Stimulated activated CD8-positive, alpha-beta memory T cell treated with anti-CD3 and anti-CD28 coated beads, Interleukin-7, amount 100 ng/mL, for 24 hours (primary cell): ENCODE measurements at places on chromosomes 7 and 10.

GRCh38 chr10:124350806-124351205, 67.9 kb downstream of the OAT start:
- no peak for DNase-seq

DNA sequence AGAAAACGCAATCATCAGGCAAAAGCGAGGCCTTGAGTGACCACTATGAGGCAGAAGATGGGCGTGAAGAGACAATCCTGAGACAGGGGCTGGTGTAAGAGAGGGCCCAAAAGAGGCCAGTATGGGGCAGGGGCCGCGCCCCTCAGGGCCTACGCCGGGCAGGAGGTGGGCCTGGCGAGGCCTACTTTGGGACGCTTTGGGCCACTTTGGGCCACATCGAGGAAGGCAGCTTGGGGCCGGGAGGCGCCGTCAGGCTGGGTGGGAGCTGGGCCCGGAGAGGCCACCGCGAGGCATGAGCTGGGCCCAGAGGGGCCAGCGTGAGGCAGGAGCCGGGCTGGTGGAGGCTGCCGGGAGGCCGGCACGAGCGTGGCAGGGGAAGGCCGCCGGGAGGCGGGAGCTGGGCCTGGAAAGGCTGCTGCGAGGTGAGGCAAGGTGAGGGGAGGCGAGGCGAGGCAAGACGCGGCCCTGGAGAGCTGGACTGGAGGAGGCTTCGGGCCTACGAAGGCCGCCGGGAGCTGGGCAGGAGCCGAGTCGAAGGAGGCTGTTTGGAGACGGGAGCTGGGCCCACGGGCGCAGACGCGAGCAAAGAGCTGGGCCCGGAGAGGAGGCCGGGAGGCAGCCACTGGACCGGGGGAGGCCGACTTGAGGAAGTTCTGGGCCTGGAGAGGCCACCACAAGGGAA, 171.3 kb downstream of the TPST1 start:
- DNase-seq: no peak

DNA sequence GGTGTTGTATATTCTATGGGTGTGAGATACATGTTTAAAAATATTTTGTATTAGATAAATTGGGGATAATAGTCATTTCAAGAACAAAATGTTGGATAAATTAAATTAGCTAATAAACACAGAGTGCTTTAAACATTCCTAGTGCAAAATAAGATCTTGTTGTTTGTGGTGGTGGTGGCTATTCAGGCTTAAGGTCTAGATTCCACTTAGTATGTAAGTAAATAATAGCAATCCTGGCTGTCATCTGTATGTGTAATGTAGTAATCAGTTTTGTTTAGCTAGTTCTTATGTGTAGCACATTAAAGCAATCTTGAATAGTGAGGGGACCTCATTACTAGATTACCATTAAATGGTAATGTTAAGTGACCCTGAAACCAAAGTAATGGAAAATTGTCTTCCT, 48.7 kb downstream of the KAT6B start:
- DNase-seq: no peak

GRCh38 chr10:120508966-120509365, 51.9 kb downstream of the PLPP4 start:
- no peak for DNase-seq

- no peak for DNase-seq
Observed at GRCh38 chr7:26439521-26440232, 148.0 kb downstream of the SNX10 start.

DNA sequence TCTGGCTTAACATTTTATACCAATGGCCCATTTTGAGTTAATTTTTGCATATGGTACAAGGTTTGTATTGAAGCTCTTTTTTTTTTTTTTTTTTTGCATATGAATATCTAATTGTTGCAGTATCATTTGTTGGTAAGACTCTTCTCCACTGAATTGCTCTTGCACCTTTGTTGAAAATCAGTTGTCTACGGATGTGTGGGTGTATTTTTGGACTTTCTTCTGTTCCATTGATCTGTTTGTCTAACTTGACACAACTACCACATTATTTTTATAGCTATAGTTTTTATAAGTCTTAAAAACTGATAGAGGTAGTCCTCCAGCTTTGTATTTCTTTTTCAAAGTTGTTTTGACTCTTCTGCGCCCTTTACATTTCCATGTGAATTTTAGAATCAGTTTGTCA, 53.9 kb downstream of the AHCYL2 start:
- no peak for DNase-seq

DNA sequence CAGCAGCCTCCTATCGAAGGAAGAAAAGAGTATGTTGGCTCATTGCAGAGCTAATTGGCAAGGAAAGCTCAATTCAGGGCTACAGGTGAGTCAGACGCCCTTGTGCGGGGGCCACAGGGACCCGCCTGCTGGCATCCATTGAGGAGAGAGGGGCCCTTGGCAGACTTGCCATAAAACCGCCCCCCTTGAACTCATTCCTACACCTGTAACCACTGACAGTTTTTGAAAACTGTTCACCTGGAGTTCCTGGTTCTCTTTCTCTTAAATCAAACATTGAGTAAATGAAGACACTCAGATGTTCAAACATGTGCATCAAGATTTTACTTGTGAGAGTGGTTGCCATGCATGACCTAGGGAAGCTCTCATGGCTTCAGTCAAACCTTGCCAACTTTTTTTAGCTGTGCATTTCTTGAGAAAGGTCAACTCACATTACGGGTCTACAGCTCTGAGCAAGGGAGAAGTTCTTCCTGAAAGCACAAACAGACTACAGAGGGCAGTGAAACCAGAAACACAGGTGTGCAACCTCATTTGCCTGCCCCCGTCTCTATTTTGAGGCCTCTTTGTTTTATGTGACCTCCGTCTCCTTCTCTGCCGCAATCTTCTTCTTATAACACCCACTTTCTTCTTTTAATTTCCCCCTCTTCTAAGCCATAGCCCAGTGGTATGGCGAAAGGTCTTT, 87.8 kb downstream of the TBXAS1 start:
- no peak for DNase-seq

- DNase-seq: no peak
Observed at GRCh38 chr7:140738280-140738679, 41.8 kb downstream of the NDUFB2 start.

GRCh38 chr10:67612577-67613537, 83.1 kb downstream of the CTNNA3 start:
- peak; percentile 10 for DNase-seq

DNA sequence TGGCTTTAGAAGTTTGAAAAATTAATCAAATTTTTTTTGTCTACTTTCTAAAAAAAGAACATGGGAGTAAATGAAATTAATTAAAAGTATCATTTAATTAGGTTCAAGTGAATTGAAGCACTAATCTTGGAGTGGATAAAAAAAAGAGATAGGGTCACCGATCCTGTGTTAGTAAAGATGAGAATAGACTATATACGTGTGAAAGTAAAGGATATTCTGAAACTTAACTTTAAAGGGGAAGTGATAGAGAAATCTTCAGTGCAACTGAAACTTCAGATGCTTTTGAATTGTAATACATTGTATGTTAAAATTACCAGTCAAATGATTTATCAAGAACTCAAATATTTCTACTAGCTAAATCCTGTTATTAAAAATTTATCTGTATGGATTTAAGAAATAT, 4.8 kb downstream of the NHLRC2 start:
- no peak for DNase-seq

GRCh38 chr7:54846273-54846672, 87.3 kb upstream of the SEC61G start:
- DNase-seq: no peak

GRCh38 chr10:74593470-74593869, 232.9 kb upstream of the KAT6B start:
- DNase-seq: no peak

DNA sequence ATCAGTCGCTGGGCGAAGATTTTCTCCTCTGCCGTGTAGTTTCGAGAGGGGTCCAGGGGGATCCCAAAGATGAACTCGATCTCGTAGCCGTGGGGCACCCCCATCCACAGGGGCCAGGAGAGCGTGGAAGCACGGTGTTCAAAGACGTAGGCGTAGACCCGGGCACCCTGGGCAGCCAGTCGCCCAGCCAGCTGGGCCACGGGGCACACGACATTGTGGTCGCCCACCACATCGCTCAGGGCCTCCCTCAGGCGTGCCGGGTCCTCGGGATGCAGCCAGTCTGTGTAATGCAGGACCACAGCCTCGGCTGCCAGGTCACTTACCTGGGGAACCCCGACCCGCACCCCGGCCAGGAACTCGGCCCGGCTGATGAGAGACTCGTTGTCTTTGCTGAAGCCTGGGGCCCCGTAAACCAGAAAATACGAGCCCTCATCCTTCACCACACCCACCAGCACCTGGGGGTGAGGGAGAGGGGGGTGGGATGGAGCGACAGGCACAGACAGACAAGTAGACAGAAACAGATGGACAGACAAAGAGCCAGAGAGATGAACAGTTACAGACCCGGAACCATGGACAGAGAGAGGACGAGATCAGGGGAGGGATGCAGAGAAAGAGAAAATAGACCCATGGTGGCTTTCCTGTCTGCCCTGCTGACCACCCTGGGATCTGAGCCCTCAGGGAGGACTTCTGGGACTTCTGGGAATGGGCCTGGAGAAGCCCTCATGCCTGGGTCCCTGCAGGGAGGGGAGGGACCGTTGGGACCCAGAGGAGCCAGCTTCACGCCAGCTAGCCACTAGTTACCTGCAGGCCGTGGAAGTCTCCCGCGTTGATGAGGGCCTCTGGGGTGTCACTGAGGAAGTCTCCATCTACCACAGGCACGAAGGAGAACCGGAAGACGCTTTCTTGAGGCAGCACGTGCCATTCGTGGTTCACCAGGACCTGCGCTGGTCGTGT, 3.0 kb downstream of the ACHE start:
- no peak for DNase-seq

- no peak for DNase-seq
Observed at GRCh38 chr7:38453168-38453567, 178.0 kb downstream of the AMPH start.

GRCh38 chr7:46145412-46145811, 224.3 kb upstream of the IGFBP3 start:
- no peak for DNase-seq

GRCh38 chr10:4740471-4740870, 85.5 kb upstream of the AKR1E2 start:
- no peak for DNase-seq

DNA sequence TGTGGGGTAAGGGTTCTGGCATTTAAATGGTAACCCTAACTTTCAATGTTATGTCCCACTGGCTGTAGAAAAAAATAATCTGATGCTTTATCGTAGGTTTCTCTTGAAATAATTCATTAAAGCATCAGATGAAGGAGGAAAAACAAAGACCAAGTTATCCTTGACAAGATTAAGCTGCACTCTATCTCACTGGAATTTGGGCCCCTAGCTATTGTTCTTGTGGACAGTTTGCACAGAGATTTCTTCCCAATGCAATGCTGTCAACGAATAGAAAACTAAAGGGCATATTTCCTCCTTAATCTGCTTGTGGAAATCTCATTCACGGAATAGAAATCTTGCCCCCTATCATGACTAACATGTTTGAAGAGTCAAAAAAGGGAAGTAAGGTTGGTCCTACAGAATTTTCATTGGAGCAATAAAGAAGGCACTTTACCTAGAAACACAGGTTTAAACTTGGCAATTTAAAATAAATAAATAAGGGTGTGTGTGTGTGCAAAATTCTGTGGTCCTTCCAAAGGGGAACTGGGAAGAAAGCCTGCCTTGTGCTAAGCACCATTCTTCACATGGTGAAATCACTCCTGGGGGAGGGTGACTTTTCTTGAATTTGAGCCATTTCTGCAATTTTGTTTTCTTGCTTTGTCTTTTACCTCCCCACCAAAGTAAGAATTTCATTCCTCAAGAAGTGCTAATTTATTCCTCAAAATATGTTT, 242.8 kb downstream of the GLI3 start:
- no peak for DNase-seq

DNA sequence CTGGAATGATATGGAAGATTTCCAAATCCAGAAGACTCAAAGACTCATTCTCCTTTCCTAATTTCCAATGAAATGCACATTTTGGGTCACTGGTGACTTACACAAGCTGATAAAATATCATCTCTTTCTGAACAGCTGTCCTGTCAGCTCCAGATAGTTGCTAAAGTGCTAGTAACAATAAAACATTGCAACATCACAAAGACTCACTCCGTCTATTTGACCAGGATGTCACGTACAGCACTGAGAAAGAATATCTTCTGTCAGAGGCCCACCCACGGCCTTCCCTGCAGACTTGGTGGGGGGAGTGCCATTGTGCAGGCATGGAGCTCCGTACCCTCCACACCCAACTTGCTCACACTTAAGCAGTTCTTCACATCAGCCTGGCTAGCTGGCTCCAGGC, 78.9 kb upstream of the EGR2 start:
- DNase-seq: no peak

GRCh38 chr7:148987751-148988512, 40.4 kb downstream of the PDIA4 start:
- DNase-seq: no peak

GRCh38 chr10:12705943-12706342, 295.6 kb downstream of the CCDC3 start:
- DNase-seq: no peak

GRCh38 chr10:72315054-72315453, 39.7 kb downstream of the DNAJB12 start:
- no peak for DNase-seq

GRCh38 chr10:89615824-89616223, 29.2 kb downstream of the PANK1 start:
- no peak for DNase-seq

DNA sequence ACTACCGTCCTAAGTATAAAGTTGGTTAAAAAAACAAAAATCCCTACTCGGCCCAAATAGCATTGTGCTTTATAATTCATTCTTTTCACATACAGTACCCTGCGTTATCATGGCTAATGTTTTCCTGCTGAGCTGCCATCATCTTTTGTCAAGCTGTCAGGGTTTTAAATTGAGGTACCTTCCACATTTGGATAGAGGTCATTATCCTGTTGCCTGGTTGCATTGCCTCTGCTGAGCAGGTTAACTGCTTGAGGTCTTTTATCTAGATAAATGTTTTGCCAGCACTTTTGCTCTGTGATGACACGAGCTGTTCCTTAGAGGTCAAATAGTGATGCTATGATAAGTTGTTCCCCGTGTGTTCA, 94.4 kb upstream of the FZD1 start:
- no peak for DNase-seq

- no peak for DNase-seq
Observed at GRCh38 chr10:3830946-3831345, 45.9 kb upstream of the KLF6 start.

GRCh38 chr10:80498833-80499741, 38.6 kb upstream of the SH2D4B start:
- peak; percentile 44 for DNase-seq

DNA sequence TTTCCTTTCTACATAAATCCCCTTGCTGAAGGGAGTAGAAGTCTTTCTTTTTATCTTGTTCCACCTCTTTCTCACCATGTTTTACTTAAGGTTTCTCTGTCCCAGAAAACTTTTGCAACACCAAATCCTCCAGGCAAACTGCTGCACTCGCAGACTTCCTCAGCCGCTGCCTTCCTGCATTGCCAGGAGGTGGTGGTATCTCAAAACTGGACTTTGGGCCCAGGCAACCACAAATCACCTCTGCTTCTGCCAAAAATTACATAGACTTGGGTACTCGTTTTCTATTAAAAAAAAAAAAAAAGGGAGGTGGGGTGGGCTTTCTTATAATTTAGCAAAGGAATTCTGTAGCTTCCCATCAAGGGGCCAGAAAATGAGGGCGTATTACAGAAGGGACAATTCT, 14.7 kb downstream of the INA start:
- no peak for DNase-seq

GRCh38 chr10:55233090-55233489, 432.1 kb upstream of the PCDH15 start:
- no peak for DNase-seq
